CD4-positive, alpha-beta T cell treated with Interleukin-4 for 4 hours (primary cell): ENCODE measurements at places on chromosomes 4 and X.

DNA sequence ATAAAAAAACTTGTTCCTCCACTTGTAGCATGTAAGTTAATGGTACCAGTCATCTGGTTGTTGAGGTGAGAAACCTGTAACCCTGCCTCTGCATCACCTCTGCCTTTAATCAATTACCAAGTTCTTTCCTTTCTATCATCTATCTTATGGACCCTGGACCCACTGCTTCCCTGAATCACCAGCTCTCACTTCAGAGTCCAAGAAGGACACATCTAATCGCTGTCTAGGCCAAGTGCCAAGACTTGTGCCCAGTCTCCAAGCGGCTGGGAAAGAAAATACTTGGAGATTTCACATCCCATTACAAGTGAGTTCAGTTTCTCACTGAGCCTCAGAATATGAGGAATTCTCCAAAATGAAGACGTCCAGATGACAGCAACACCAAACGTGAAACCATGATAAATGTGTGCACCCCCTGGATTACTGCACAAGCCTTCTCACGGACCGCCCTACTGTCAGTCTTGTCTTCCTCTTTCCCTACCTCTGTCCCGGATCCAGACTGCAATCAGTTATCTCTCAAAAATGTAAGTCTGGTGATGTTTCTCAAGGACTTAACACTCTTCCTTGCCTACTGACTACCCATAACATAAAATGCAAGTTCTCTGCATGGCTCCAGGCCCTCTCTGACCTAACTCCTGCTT lies 10.4 kb downstream of the PALLD start:
- DNase-seq = no peak

GRCh38 chrX:129754056-129755024 lies 15.6 kb downstream of the XPNPEP2 start:
- DNase-seq = no peak

DNA sequence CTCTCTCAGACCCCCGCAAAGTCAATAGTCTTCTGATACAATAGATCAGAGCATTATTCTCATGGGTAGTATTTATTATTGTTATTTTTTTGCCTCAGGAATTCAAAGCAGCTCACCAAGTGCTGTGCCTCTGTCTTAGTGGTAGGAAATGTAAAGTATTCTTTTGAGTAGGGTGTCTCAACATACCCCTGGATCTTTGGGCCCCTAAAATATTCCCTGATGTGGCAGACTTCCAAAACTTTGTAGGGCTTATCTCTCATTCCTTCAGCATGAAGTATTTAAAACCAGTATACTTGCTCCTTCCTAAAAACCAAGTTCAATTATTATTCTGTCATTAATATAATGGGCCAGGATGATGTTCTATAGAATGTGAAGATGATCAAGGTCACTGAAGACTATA lies 115.3 kb upstream of the ZNF827 start:
- DNase-seq = no peak

DNA sequence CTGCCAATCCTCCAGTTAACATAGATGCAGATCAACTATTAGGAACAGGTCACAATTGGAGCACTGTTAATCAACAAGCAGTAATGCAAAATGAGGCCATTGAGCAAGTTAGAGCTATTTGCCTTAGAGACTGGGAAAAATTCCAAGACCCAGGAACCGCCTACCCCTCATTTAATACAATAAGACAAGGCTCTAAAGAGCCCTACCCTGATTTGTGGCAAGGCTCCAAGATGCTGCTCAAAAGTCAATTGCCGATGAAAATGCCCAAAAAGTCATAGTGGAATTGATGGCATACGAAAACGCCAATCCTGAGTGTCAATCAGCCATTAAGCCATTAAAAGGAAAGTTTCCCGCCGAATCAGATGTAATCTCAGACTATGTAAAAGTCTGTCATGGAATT lies 20.5 kb upstream of the TRIM61 start:
- DNase-seq = no peak

- peak; percentile 49 for DNase-seq
Observed at GRCh38 chr4:76212851-76213414, 691 bp downstream of the SCARB2 start.

DNA sequence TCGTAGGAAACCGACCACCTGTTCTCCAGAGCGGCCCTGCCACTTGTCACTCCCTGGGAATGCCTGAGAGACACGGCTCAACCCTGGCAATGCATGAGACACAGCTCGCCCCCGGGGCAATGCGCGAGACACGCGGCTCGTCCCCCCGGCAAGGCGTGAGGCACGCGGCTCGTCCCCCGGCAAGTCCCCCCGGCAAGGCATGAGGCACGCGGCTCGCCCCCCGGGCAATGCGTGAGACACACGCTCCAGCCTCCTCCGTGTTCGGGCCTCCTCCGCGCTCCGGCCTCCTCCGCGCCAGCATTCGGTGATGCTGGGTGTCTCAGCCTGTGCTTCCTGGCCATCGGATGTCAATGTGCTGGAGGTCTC lies 27.5 kb upstream of the CPLX1 start:
- no peak for DNase-seq

DNA sequence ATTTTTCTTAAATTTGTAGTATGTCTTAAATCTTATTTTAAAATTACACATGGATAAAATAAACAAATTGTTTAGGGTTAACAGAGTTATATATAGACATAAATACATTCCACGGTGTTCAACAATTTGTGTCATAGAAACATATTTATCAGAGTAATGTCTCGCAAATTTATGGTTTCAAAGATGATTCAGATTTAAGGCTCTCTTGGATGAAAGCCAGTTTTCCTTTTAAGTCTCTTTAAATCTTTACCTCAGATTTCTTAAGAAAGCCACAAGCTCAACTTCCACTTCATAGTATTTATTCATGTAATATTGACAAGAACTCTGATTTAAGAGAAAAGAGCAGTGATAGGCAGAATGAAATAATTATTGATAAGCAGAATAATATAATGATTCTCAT lies 1254.8 kb upstream of the ADGRL3 start:
- no peak for DNase-seq

DNA sequence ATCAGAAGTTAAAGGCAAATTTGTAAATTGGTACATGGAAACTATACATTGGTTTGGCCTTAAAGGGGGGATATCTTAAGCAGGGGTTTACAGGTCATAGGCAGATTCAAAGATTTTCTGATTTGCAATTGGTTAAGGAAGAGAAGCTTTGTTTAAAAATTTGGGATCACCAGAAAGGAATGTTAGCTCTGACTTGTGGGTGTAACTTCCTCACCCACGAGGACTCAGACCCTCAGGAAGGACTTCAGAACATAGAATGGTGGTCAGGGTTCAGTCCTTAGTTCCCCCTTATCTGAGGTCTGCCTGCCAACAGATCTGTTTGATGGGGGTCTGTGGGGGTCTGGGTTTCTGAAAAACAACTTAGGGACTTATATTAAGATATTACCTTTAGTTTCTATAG lies 427.4 kb upstream of the DIPK2B start:
- DNase-seq = no peak

- no peak for DNase-seq
Observed at GRCh38 chrX:24987731-24988130, 28.0 kb downstream of the ARX start.

DNA sequence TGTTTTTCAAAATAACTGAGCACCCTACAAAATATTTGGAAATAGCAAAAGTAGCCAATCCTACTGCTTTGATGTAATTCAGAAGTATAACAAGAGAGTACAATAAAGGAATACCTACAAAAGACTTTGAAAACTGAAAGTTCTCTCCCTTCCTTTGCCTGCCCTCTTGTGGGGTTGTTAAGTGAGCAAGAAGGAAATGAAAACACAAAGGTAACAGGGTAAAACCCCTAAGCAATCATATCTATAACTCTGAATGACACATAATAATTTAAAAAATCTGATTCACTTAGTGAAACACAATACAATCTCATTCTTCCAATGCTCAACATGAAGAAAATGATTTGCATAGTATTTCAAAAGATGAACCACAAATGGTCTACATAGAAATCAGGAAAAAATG lies 98.2 kb downstream of the FRYL start:
- DNase-seq = peak; percentile 60

DNA sequence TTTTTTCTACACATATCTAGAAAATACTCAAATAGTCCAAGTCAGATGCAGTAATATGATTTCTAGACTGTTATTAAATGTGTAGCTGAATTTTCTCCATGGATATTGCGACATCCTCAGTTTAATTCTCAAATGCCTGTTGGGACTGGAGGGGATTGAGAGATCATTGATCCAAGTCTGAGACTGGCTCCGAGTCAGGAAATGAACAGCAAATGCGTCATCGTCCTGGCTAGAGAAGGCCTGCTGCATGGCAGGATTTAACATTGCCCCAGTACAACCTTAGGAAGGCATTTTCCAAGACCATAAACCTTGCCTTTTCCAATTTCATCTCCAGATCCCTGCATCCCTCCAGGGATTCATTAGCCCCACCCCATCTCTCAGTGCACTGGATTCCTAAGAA lies 56.6 kb upstream of the SLC6A14 start:
- no peak for DNase-seq

DNA sequence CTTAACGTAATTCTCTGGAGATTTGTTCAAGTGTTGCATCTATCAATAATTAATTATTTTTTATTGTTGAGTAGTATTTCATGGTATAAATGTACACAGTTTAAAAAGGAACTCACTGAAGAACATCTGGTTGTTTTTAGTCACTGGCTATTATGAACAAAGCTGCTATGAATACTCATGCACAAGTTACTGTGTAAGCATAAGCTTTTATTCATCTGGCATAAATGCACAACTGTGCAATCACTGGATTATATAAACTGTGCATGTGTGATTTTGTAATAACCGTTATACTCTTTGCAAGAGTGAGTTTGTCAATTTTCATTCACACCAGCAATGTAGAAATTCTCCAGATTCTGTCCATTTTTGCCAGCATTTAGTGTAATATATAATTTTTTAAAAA lies 43.8 kb upstream of the UBQLN2 start:
- DNase-seq = no peak

DNA sequence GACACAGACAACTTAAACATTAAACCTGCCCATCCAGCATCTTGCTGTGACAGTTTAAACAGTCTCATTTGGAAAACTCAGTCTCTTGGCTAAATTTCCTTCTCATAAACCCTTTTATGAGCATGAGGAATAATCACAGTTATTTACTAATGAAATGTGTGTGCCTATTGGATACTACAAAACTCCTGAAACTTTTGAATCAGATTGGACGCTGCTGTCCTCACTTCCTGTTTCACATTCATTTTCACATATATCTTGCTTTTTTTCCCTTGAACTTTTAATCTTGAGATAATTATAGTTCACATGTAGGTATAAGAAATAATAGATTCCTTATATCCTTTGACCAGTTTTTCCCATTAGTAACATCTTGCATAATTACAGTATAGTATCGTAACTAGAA lies 111.7 kb downstream of the CDKL5 start:
- DNase-seq = no peak

- DNase-seq = no peak
Observed at GRCh38 chr4:74933562-74934015, 673 bp downstream of the PARM1 start.

DNA sequence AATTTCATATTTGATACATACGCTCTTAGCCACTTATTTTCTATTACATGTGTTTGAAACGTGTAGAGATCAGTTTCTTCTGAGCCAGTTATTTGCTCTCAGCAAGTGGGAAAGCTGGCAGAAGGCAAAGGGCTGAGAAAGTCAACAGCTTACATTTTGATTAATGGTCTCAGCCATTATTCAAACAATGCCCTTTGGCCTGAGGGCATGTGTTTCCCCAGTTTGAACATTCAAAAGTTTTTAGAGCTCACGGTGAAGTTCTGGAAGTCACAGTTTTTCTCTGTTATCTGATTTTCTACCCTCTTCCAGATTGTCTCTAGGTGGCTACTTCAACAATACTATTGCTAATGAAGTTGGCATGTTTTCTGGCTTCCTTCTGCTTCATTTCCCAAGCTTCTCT lies 591.8 kb upstream of the CPEB2 start:
- no peak for DNase-seq

- peak; percentile 50 for DNase-seq
Observed at GRCh38 chr4:1171311-1172227, 814 bp downstream of the SPON2 start.

- no peak for DNase-seq
Observed at GRCh38 chr4:1553365-1553764, 130.7 kb downstream of the FAM53A start.
